Neural crest cell (in vitro differentiated cells): ENCODE measurements at places on chromosomes 7 and 10.
A peak's percentile ranks its signal among the peaks of the same experiment; 100 is the strongest.

GRCh38 chr10:32141018-32141807, 85.0 kb upstream of the KIF5B start:
- peak overlapping the region; percentile 50 for H3K27ac ChIP-seq
- peaks cover 6% of the 10 kb centered on the region for H3K4me1 ChIP-seq
- no peaks in the 10 kb centered on the region for H3K27me3 ChIP-seq
- no peak overlapping the region for H3K4me3 ChIP-seq

- H3K36me3 ChIP-seq = no peaks in the 10 kb centered on the region
- no peak overlapping the region for H3K27ac ChIP-seq
- H3K4me3 ChIP-seq = no peak overlapping the region
- H3K27me3 ChIP-seq = no peaks in the 10 kb centered on the region
Measured at GRCh38 chr7:18295781-18296423, 199.6 kb upstream of the HDAC9 start.

GRCh38 chr7:21430575-21430954, 2.7 kb downstream of the SP4 start:
- H3K27ac ChIP-seq = no peak overlapping the region
- peaks cover 61% of the 10 kb centered on the region for H3K4me1 ChIP-seq
- H3K36me3 ChIP-seq = peaks cover 12% of the 10 kb centered on the region

- no peak overlapping the region for H3K27ac ChIP-seq
- peaks cover 36% of the 10 kb centered on the region for H3K36me3 ChIP-seq
- no peaks in the 10 kb centered on the region for H3K4me1 ChIP-seq
- no peak for DNase-seq
Measured at GRCh38 chr7:97167176-97167575, 49.7 kb downstream of the SDHAF3 start.

- H3K27ac ChIP-seq = peak overlapping the region; percentile 8
- peaks cover 37% of the 10 kb centered on the region for H3K4me1 ChIP-seq
- no peak for DNase-seq
- no peak overlapping the region for H3K4me3 ChIP-seq
- H3K36me3 ChIP-seq = no peaks in the 10 kb centered on the region
Measured at GRCh38 chr10:73905256-73906020, 5.5 kb upstream of the PLAU start.

GRCh38 chr10:73506491-73506890, 10.7 kb upstream of the PPP3CB start:
- no peak overlapping the region for H3K27ac ChIP-seq
- peaks cover 7% of the 10 kb centered on the region for H3K36me3 ChIP-seq
- no peaks in the 10 kb centered on the region for H3K4me1 ChIP-seq
- H3K27me3 ChIP-seq = no peaks in the 10 kb centered on the region
- DNase-seq = no peak
- H3K4me3 ChIP-seq = no peak overlapping the region

- no peaks in the 10 kb centered on the region for H3K36me3 ChIP-seq
- no peak for DNase-seq
- H3K4me3 ChIP-seq = no peak overlapping the region
- H3K4me1 ChIP-seq = peaks cover 5% of the 10 kb centered on the region
Measured at GRCh38 chr10:20041931-20042330, 225.7 kb downstream of the PLXDC2 start.

- no peak for DNase-seq
- H3K27ac ChIP-seq = peak overlapping the region; percentile 6
- no peaks in the 10 kb centered on the region for H3K36me3 ChIP-seq
- no peak overlapping the region for H3K4me3 ChIP-seq
Measured at GRCh38 chr10:69359594-69359993, 57.1 kb downstream of the TACR2 start.

- peaks cover 7% of the 10 kb centered on the region for H3K4me1 ChIP-seq
- DNase-seq = no peak
- H3K4me3 ChIP-seq = no peak overlapping the region
- H3K36me3 ChIP-seq = no peaks in the 10 kb centered on the region
Measured at GRCh38 chr10:11907914-11908313, 84.8 kb downstream of the PROSER2 start.

DNA sequence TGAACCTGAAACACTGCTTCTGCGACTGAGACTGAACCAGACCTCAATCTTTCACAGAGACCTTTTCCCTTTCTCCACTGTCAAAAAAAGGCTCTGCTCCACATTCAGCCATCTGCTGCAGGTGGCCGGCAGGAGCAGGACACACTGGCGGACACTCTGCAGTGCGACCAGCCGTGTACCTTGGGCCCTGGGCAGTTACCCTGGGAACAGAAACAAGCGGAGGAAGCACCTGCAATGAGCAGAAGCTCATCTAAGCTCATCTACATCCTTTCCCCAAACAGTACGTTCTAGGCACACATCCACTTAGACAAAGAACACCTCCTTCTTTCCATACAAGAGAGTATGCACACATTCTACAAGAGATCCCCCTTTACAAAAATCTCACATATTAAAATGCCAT, 22.8 kb downstream of the VOPP1 start:
- no peak for DNase-seq
- no peak overlapping the region for H3K27ac ChIP-seq
- H3K27me3 ChIP-seq = no peaks in the 10 kb centered on the region

DNA sequence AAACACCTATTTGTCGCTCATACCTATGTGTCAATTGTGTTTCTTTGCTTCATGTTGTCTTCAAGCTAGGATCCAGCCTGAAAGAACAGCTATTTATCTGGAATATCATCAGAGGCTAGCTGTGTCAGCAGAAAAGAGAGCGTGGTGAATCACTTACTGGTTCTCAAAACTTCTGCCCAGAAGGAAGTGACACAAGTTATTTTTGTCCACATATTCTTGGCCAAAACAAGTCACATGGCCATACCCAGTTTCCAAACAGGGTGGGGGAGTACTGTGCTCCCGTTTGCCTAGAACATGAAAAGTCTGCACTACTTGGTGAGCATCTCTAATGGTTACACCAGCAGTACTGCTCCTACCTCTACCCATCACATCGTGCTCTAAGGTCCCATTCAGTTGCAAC, 160.9 kb upstream of the CSTF2T start:
- no peak overlapping the region for H3K27ac ChIP-seq
- DNase-seq = no peak
- H3K36me3 ChIP-seq = no peaks in the 10 kb centered on the region
- peaks cover 10% of the 10 kb centered on the region for H3K4me1 ChIP-seq
- H3K27me3 ChIP-seq = no peaks in the 10 kb centered on the region

GRCh38 chr10:63169624-63170023, 36.5 kb downstream of the NRBF2 start:
- H3K4me1 ChIP-seq = peaks cover 12% of the 10 kb centered on the region
- H3K27me3 ChIP-seq = no peaks in the 10 kb centered on the region
- peaks cover 18% of the 10 kb centered on the region for H3K36me3 ChIP-seq
- DNase-seq = no peak
- H3K4me3 ChIP-seq = no peak overlapping the region

GRCh38 chr10:69578508-69578991, 5.3 kb upstream of the NEUROG3 start:
- H3K27ac ChIP-seq = no peak overlapping the region
- no peak for DNase-seq
- H3K27me3 ChIP-seq = peaks cover 87% of the 10 kb centered on the region

DNA sequence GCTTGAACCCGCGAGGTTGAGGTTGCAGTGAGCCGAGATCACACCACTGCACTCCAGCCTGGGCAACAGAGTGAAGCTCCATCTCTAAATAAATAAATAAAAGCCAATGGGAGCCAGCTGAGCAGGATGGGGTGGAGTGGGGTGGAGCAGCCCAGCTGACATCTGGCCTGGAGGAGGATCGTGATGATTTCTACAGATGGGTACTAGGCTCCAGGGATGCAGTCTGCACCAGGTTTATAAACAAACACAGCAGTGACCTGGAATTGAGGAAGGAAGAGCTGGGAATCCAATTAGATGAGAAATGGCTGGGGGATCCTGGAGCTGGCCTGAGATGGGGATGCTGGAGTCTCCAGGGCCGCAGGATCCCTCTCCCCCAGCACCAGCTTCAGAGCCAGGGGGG, 7.3 kb upstream of the GRIFIN start:
- H3K36me3 ChIP-seq = no peaks in the 10 kb centered on the region
- no peak for DNase-seq
- H3K4me3 ChIP-seq = no peak overlapping the region
- peaks cover 7% of the 10 kb centered on the region for H3K27me3 ChIP-seq

DNA sequence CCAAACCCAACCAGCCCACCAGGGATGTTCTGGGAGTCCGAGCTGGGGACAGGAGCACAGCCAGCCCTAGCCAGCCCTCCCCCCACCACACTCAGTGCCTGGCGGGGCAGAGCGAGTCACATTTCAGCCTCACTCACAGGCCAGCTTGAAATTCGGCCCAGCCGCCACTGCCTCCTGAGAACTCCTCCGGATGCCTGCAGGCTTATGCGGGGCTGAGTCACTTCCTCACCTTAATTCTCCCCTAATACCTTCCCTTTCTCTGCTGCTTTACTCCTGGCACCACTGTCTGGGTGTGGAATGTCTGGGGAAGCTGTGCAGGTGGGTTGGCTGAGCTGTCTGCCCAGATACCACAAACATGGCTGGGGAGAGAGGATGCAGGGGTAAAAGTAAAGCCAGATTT, 22.6 kb upstream of the DLG5 start:
- H3K27me3 ChIP-seq = no peaks in the 10 kb centered on the region
- peaks cover 2% of the 10 kb centered on the region for H3K36me3 ChIP-seq
- H3K27ac ChIP-seq = no peak overlapping the region
- no peak overlapping the region for H3K4me3 ChIP-seq
- peaks cover 5% of the 10 kb centered on the region for H3K4me1 ChIP-seq
- DNase-seq = no peak

- H3K36me3 ChIP-seq = no peaks in the 10 kb centered on the region
- H3K4me1 ChIP-seq = peaks cover 17% of the 10 kb centered on the region
- H3K4me3 ChIP-seq = peak overlapping the region; percentile 16
- peak overlapping the region; percentile 96 for H3K27ac ChIP-seq
- DNase-seq = no peak
- no peaks in the 10 kb centered on the region for H3K27me3 ChIP-seq
Measured at GRCh38 chr10:122331615-122332446, 42.7 kb upstream of the PLEKHA1 start.

- H3K27ac ChIP-seq = no peak overlapping the region
- H3K27me3 ChIP-seq = peaks cover 4% of the 10 kb centered on the region
- no peak overlapping the region for H3K4me3 ChIP-seq
- no peak for DNase-seq
- H3K36me3 ChIP-seq = no peaks in the 10 kb centered on the region
Measured at GRCh38 chr7:101582971-101583370, 46.1 kb downstream of the MYL10 start.

- peaks cover 18% of the 10 kb centered on the region for H3K4me1 ChIP-seq
- H3K36me3 ChIP-seq = no peaks in the 10 kb centered on the region
- no peaks in the 10 kb centered on the region for H3K27me3 ChIP-seq
- peak overlapping the region; percentile 65 for H3K27ac ChIP-seq
- H3K4me3 ChIP-seq = no peak overlapping the region
Measured at GRCh38 chr7:17680943-17681351, 259.3 kb downstream of the SNX13 start.

GRCh38 chr7:87188930-87189329, 30.6 kb downstream of the TMEM243 start:
- no peak for DNase-seq
- H3K4me3 ChIP-seq = no peak overlapping the region
- no peaks in the 10 kb centered on the region for H3K4me1 ChIP-seq

GRCh38 chr7:105006367-105007136, 7.5 kb upstream of the KMT2E start:
- H3K36me3 ChIP-seq = peaks cover 6% of the 10 kb centered on the region
- H3K4me1 ChIP-seq = peaks cover 74% of the 10 kb centered on the region
- H3K4me3 ChIP-seq = peak overlapping the region; percentile 20
- H3K27me3 ChIP-seq = no peaks in the 10 kb centered on the region
- no peak overlapping the region for H3K27ac ChIP-seq

- peak overlapping the region; percentile 75 for H3K27ac ChIP-seq
- no peak for DNase-seq
- peaks cover 6% of the 10 kb centered on the region for H3K4me1 ChIP-seq
- H3K27me3 ChIP-seq = no peaks in the 10 kb centered on the region
- no peak overlapping the region for H3K4me3 ChIP-seq
- H3K36me3 ChIP-seq = peaks cover 5% of the 10 kb centered on the region
Measured at GRCh38 chr10:97531401-97531986, 32.8 kb downstream of the UBTD1 start.

DNA sequence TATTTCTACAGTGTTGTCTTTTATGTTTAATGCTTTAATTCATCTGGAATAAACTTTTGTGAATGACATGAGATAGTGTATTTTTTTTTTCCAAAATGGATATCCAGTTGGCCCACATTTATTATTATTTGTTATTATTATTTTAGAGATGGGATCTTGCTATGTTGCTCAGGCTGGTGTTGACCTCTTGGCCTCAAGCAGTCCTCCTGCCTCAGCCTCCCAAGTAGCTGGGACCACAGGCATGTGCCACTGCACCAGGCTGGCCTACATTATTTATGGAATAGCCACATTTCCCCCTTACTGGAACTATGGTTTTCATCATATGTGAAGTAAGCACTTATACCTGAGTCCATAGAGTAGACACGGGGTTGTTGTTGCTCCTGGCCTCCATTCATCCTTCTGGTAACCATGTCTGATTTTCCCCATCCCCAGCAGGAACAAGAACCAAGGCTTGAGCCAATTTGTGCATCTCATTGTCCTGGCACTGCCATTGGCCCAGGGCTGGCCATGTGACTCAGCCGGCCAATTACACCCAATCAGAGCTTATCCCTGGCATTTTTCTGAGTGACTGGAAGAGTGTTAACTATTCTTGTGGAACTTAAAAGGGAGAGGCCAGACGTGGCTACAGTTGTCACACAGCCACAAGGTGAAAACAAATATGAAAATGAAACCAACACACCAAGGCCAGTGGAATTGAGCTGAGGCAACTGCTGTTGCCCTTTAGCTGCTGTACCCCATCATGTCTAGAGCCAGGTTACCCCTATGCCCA, 23.1 kb downstream of the PRF1 start:
- H3K27ac ChIP-seq = no peak overlapping the region
- peaks cover 17% of the 10 kb centered on the region for H3K4me1 ChIP-seq
- no peaks in the 10 kb centered on the region for H3K36me3 ChIP-seq
- H3K4me3 ChIP-seq = no peak overlapping the region
- DNase-seq = no peak

GRCh38 chr10:112562809-112563663, 116.0 kb downstream of the VTI1A start:
- H3K36me3 ChIP-seq = no peaks in the 10 kb centered on the region
- H3K27ac ChIP-seq = no peak overlapping the region
- peaks cover 40% of the 10 kb centered on the region for H3K4me1 ChIP-seq
- H3K4me3 ChIP-seq = no peak overlapping the region
- H3K27me3 ChIP-seq = no peaks in the 10 kb centered on the region

- no peak overlapping the region for H3K4me3 ChIP-seq
- H3K36me3 ChIP-seq = peaks cover 8% of the 10 kb centered on the region
- no peaks in the 10 kb centered on the region for H3K4me1 ChIP-seq
- H3K27me3 ChIP-seq = no peaks in the 10 kb centered on the region
- no peak for DNase-seq
Measured at GRCh38 chr7:117796889-117797288, 76.4 kb downstream of the CTTNBP2 start.
